ENCODE measurements at places on chromosomes 1 and 21.

GRCh38 chr1:45923343-45923742, 119.9 kb downstream of the MAST2 start:
- no peak for DNase-seq

- DNase-seq, result no peak
Observed at GRCh38 chr1:165119086-165119485, 237.4 kb downstream of the LMX1A start.

DNA sequence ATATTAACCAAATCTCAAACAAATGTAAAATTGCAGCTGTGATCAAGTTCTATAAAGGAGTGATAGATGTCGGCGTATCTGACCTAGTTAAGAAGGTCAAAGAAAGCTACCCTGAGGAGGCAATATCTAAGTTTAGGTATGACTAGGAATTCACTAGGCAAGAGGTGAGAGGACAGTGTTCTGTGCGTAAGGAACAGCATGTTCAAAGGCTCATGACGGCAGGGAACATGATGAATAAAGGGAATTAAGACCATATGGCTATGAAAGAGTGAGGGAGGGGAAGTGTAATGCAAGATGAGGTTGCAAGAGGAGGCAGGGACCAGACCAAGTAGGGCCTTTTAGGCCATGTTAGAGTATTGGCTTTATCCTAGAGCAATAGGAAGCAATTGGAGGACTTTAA, 8.6 kb downstream of the LIX1L start:
- DNase-seq, result no peak

DNA sequence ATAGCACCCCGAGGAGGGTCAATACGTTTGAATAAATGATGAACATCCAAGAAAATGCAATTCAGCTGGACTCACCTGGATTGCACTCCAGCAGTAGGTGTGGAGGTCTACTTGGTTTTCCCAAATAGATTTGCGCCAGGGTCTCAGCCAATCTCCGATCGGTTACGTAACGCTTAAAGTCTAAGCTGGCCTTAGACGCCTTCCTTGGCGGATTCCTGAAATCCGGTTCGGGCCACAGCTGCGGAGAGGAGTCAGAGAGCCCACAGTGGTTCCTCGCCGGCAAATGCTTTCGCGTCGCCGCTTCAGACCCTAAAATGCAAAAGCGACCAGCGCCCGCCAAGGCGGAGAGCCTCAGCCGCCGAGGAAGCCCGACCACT, 322 bp downstream of the TFB2M start:
- DNase-seq, result no peak

- no peak for DNase-seq
Observed at GRCh38 chr1:239306426-239306825, 79.9 kb upstream of the CHRM3 start.

DNA sequence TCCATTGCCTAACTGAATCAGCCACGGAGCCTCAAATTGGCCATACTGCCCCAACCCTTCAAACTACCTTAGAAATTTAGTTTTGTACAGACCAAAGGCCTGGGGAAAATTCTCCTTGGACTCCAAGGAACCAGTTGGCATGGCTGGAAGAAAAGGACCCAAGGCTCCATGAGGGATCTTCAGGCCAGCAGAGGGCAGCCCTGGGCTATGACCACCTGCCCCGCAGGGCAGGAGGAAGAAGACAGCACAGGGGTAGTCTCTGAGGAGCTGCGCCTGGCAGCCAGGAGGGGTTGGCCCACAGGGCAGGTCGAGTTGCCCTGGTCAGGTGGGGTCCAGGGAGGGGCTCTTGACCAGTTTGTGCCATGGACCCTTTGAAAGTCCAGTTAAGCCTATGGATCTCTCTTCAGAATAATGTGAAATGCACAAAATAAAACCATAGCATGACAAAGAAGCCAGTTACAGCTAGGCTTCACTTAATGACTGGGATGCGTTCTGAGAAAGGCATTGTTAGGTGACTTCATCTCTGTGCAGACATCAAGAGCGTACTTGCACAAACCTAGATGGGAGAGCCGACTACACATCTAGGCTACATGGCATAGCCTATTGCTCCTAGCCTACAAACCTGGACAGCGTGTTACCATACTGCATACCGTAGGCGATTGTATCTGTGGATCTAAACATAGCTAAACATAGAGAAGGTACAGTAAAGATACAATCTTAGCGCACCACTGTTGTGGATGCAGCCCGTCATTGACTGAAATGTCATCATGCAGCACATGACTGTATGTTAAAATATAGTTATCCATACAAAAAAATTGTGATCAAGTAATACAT, 26.1 kb downstream of the CACNA1S start:
- no peak for DNase-seq

DNA sequence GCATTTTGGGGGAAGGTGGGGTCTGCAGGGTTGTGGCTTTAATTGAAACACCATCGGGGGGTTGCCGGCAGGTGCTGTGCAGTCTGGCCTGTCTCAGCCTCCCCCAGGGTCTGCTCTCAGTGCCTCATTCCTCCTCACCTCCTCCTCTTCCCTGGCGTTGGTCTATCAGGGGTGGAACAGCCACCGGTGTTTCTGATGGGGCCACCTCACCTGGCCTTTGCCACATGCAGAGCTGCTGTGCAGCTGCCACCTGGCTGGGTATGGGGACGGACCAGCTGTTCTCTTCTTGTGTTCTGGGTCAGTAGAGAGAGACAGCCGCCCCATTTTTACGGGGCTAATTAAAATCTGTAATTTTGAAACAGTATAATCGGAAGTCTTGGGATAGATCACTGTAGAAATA, 53.9 kb downstream of the SPSB1 start:
- DNase-seq, result no peak
